ENCODE measurements at places on chromosomes 16 and 17. TPM values are rescaled to one million over a fixed set of nuclear protein-coding genes. Genes with fewer than 3 reads are reported as not detected.

The CCDC78 gene
- total RNA-seq: 4.8 TPM

The GLYR1 gene
- total RNA-seq: 156 TPM

GRCh38 chr17:3754458-3755334 is 31.0 kb downstream of the HASPIN start:
- peak; percentile 65 for DNase-seq

- no peak for DNase-seq
These were observed 10.9 kb downstream of the STH start for GRCh38 chr17:46009681-46010596.

- no peak for DNase-seq
These were observed 57.2 kb upstream of the CACNG3 start for GRCh38 chr16:24198807-24199533.

The ADAMTS18 gene
- total RNA-seq: not detected

The EMP2 gene
- not detected for total RNA-seq
